ENCODE measurements at places on chromosomes 11 and 22.
A peak's percentile ranks its signal among the peaks of the same experiment; 100 is the strongest.

- DNase-seq: no peak
These were observed 778.3 kb upstream of the LRRC4C start for GRCh38 chr11:42237701-42238235.

DNA sequence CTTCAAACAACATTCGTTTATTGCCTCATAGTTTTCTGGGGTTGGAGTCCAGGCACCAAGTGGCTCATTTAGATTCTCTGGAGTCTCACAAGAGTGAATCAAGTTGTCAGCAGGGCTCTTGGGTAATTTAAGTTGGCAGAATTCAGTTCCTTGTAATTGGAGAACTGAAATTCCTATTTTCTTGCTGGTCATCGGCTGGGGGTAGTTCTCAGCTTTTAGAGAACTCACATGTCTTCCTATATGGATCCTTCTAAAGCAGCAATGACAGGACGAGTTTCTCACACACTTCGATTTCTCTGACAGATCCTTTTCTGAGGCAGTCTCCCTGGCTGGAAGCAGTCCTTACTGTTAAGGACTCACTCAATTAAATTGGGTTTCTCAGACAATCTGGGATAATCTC, 17.3 kb upstream of the OOSP4B start:
- no peak for DNase-seq

- DNase-seq: no peak
These were observed 3.9 kb upstream of the NUP160 start for GRCh38 chr11:47852053-47852452.

GRCh38 chr22:22388090-22388489, 120.5 kb downstream of the ZNF280B start:
- DNase-seq: no peak

DNA sequence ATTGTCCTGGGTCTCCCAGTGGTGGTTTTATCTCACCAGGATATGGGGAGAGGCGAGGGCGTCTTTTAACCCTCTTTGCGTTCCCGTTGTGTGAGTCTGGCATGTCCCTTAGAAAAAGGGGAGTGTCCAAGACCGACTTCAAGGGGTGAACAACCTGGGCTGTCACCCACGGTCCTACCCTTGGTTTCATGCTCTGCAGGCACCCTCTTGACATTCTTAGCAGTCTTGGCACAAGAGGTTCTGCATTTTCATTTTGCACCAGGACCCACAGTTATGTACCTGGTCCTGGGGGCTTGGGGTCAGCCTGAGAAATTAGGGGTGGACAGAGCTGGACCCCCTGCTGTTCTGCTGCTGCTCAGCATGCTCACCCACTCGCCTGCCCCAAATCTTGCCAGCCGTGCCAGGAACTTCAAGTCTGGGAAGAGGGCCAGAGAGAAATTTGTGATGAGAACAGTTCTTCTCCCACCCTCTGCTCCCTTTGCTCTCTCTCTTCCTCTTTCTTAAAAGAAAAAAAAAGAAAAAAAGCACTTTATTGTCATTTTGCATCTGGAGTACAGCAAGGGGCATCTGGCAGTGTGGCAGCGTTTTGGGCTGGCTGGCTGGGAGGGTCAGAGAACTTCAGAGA, 471.2 kb downstream of the MIAT start:
- no peak for DNase-seq

GRCh38 chr11:85970593-85970992, 98.3 kb downstream of the PICALM start:
- DNase-seq: no peak

DNA sequence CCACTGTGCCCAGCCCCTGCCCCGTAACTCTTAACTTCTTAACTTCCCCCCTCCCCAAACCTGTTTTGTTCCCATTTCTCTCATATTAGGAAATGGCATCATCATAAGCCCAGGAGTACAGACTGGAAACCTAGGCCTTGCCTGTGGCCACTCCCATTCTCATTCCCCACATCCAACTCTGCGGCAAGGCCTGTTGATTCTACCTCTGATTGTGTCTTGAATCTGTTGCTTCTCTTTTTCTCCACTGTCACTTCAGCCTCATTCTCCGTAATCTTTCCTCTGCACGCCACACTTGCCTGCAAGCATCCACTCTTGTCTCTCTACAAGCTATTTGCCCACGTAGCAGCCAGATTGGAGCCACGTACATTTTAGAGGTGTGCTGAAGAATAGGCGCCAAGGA, 25.2 kb downstream of the SGSM3 start:
- no peak for DNase-seq

- DNase-seq: no peak
These were observed 857.8 kb upstream of the FAT3 start for GRCh38 chr11:91366816-91367215.

GRCh38 chr11:2310786-2311352, 9.1 kb downstream of the TSPAN32 start:
- DNase-seq: no peak

DNA sequence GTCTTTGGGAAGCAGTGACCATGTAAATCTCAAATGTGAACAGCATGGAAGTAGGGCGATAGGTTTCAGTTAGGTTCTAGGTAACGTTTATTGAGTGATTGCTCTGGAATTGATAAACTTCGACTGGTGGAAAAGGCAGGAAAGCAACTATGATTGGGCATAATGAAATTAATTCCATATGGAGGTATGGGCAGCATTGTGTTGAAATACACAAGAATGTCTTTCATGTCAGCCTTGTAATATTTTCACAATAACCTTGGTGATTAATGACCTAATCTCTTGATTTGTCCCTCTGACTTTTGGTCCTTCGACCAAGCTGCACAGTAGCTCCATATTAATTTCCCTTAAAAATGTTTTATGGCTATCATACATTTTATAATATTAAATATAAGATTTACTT, 2.8 kb downstream of the CEP57 start:
- DNase-seq: no peak

DNA sequence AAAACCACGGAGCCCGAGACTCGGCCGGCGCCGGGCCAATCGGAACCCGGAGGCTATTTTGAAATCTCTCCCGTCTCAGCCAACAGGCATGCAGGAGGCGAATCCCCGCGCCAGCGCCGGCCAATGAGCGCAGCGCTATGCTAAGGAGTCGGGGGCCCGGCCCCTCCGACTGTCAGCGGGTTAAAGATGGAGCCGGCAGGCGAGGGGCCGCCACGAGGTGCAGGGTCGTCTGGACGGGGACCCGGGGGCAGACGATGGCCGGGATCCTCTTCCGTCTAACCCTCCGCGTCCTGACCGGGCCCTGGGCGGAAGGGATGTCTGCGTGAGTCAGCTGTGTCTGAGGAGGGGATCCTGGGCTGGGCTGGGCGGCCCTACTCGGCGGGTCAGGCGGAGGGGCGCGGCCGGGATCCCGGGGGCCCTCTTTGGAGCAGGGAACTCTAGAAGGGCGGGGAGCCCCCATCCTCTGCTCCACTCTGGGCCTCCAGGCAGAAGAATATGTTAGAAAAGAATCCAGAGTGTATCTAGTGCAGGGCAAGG, 10.0 kb downstream of the SDF2L1 start:
- peak; percentile 85 for DNase-seq

GRCh38 chr22:39283322-39284141, 35.9 kb downstream of the RPL3 start:
- DNase-seq: no peak

- no peak for DNase-seq
These were observed 122.5 kb upstream of the ZC3H12C start for GRCh38 chr11:109970516-109971183.

DNA sequence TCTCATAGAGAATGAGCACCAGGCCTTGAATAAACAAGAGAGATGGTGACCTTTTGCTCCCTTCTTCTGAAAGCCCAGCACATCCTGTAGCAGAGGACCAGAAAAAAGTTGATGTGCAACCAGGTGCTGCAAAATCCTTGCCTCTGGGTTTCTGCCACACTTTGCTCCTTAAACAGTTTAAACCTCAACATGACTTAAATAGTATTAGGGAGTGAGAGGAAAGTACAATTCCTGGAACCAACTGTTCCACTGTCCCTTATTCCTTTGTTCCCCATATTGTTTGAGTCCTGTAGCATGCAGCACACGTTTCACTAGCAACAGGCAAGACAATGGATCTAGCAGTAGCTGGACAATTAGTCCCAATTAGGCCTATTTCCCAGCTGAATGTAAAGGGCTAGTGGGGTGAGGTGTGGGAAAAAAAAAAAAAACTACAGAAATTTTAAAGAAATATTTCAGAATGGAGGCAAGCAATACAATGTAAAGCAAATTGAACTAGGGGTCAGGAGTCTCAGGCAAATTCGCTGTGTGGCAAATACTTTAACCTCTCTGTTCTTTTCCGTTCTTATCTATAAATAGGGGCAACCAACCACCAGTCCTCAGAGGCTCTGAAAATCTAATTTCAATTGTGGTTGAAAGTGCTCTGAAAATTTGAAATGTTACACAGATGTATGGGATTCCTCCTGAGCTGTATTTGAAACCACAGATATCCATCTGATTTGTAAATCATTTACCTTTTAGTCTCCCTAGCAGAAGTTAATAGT, 6.6 kb downstream of the MPPED2 start:
- DNase-seq: no peak

DNA sequence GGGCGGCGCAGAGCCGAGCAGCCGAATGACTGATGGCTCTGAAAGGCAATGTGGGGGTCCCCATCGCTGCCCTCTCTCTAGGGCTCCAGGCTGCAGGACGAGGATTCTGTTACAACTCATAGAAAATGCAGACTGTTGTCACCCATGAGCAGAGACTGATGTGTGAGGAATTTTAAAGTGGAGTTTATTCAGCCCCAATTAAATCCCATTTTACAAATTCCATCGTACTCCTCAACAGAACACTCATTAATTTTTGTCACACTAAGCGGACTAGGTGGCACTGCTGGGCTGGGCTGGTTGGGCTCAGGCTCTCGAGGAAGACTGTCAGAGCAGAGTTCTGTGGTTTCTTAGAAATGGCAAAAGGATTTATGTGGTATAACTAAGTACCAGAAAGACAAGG, 102.6 kb upstream of the SPON1 start:
- DNase-seq: no peak

DNA sequence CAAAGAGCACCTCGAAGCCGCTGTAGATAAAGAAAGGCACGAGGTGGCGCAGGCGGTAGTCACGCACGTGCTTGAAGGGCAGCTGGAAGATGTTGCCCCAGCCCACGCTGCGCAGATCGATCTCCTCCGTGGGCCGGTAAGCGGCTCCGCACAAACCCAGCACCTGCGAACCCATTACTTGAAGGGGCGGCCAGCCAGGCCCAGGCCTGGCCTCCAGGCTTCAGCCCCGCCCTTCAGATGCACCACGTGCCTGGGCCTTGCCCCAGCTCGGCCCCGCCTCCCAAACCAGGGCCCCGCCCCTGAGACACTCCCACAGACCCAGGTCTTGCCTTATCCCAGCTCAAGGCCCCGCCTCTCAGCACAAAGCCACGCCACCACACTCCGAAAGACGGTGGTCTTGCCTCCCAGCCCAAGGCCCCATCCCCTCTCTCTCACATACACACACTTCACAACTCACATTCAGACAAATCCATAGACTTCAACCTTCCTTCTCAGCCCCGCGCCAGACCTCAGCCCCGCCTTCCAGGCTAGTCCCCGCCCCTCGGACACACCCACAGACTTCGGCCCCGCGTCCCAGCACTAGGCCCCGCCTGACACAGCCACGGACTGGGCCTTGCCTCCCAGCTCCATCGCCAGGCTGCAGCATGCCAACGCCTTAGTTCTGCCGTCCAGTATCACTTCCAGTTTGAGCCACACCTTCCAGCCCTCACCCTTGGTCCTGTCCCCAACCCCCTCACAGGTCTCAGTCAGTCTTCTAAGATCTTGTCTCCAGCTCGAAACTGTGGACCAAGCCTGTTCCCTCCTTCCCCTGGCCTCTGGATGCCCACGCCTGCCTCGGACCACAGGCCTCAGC, 7.0 kb downstream of the UNC93B1 start:
- DNase-seq: no peak

DNA sequence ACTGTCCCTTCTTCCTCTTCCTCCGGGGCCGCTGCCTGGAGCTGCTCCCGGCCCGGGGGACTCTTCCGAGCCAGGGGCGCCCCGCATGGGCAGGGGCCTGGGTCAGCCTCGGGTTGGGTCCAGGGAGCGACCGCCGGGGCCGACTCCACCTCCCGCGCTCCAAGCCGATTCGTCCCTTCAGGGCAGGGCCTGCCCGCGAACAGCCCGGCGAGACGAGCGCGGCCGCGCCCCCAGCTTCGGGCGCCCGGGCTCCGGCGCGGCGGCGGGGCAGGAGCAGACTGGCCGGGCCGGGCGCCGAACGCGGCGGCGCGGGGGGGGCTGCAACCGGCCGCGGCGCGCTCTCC, at the start of gene LARGE1:
LARGE1 (minus strand) TSS at position 280 of the 344 bp plus-strand sequence.
- DNase-seq: no peak

DNA sequence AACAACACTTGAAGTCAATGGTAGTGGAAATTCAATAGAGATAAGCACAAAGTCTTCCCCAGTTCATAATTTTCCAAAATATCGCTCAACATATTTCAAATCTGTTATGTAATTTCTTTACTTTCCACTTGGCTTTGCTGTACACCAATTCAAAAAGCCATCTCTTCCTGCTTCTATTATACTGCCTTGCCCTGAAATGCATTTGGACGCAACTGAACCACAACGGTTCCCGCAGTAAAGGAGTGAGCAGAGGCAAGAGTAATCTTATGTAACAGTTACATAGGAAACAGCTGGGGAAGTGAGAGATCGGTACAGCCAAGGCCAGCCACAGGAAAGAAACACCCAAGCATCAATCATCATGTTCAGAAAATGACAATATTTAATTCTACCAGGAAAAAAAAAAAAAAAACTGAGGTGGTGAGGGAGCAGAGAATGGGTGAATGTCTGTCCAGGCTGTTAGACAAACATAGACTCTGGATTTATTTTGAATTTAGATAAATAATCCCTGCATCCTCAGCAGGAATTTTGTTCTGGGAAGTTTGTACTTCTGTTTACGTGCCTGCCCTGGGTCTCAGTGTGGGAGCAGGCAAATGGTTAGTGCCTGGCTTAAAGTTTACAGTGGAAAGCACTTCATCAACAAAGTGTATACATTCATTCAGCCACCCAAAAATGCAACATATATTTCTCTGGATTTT, 392.2 kb downstream of the ETS1 start:
- no peak for DNase-seq

DNA sequence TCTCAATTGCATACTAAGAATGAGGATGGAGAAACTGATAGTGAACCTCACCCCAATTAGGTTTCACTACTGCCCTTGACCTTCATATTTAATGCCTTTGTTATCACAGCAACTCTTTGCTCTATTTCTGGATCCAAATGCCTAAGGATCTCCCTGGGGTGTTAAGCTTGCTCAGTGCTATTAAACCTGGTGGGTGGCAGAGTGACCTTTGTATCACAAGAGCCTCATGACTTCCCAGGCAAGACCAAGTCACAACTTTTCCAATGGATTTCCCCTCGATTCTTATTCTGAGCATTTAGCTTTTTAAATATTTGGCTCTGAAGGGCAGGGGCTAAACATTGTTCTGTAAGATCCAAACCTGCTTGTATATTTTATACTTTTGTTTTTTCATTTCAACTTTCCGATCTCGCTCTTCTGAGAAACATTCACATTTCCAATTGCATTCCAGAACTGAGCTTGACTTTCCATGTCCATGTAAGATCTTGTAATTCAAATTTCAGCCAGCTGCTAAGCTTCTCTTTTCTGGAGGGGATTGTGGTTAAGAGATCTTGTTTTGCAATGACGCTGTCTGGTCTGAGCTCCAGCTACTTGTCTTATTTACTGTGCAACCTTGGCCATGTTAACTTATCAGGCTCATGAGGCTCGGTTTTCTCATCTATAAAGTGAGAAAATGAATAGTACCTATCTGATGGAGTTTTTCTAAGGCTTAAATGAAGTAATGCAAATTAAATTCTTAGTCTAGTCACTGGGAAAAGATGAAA, 6.4 kb upstream of the EHF start:
- DNase-seq: no peak

GRCh38 chr22:24526191-24526590, 28.7 kb downstream of the GUCD1 start:
- no peak for DNase-seq

GRCh38 chr11:30499940-30500339, 86.2 kb downstream of the MPPED2 start:
- no peak for DNase-seq

Data from NCI-H774 (cell line).